Stimulated activated CD4-positive, alpha-beta T cell treated with anti-CD3 and anti-CD28 coated beads, Interleukin-4, amount 100 ng/mL, for 24 hours (primary cell): ENCODE measurements at places on chromosomes 3 and 15.

DNA sequence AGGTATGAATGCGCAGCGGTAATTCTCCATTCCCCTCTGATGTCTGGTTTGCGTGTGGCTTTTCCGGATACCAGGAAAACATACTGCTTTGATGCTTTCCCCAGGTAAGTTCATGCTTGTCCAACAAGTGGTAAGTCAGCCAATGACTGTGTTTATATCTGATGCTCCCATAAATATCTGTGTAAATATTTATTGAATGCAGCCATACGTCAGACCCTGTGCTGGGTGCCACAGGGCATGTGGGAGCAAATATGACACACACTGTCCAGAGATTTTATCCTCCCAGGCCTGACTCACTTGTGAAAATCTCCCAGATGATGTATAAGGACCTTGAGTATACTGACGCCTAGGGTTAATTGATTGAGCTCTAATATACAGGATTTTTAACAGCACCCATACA is 29.6 kb upstream of the CEMIP start:
- no peak for DNase-seq

- DNase-seq, result no peak
Observed at GRCh38 chr3:17088017-17088416, 203.3 kb downstream of the PLCL2 start.

- no peak for DNase-seq
Observed at GRCh38 chr3:16461463-16462245, 51.8 kb downstream of the RFTN1 start.

DNA sequence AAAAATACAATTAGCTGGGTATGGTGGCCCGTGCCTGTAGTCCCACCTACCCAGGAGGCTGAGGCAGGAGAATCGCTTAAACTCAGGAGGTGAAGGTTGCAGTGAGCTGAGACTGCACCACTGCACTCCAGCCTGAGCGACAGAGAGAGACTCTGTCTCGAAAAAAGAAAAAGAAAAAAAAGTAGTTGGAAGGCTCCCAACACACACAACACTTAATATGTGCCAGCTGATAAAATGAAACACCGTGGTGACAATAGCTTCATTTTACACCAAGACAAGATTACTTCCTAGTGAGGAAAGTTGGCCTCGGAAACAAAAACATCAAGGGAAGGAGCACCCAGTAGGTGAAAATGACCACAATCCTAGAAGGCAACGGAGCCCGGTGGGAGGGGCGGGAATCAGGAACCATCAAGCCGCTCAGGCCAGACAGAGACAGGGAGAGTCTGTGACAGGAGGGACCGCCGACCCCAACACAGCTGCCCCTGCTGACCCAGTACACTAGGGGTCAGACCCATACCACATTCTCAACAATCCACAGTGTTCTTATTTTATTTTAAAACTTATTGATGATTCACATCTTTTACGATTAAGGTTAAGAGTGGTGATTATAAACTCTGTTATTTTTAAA is 54.5 kb upstream of the OCA2 start:
- DNase-seq, result no peak

GRCh38 chr3:117035745-117036144 is 326.2 kb downstream of the TUSC7 start:
- DNase-seq, result no peak

DNA sequence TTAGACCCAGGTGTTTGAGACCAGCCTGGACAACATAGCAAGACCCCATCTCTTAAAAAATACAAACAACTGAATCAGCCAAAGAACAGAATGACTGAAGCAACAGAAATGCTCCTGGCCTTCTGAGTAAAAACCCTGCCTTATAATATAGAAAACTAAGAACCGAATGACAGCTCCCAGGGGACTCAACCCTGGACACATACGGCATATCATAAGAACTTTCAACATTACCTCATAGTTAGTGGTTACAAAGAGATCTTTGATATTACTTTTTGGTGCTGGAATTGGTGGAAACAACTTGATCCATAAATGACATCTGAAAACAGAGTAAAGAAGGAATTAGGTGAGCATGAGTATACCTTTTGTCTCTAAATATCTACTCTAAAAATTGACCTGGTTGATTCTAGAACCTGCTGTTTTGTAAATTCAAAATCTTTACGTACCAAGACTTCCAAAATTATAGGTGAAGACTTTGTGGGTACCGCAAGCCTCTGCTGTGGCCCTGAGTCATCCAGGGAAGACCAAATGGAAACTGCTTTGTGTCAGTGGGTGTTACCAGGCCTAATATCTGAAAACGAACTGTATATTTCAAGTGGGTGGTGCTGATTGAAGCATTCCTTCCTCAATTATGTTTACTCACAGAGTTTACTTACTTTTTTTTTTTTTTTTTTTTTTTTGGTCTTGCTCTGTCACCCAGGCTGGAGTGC is 35.5 kb downstream of the IL5RA start:
- no peak for DNase-seq

GRCh38 chr15:67063689-67064606 is 1.5 kb upstream of the SMAD3 start:
- peak; percentile 54 for DNase-seq

DNA sequence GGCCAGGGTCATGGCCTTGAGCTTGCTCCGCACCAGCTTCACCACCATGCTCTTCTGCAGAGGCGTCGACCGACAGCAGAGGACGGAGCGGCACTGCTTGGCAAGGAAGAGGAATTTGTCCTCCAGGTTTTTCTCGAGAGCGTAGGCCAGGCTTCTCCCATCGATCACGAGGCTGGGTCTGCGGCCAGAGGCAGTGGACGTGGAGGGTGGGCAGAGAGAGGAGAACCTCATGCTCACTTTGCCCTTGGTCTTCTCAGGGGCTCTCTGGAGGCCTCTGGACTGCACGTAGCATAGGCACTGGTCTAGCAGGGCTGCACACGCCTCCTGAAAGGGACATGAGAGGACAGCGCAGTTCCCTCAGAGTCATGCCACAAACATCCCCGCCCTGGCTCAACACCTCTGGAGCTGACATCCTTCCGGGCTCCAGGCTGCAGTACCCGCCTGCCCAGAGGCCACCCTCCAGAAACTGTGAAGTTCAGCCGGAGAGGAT is 168.3 kb downstream of the ATP10A start:
- no peak for DNase-seq

GRCh38 chr15:57708047-57708446 is 1.5 kb downstream of the POLR2M start:
- no peak for DNase-seq

GRCh38 chr15:76376029-76376428 is 39.5 kb downstream of the ISL2 start:
- DNase-seq, result no peak

- DNase-seq, result no peak
Observed at GRCh38 chr3:195540027-195540426, 3.1 kb downstream of the PPP1R2 start.

DNA sequence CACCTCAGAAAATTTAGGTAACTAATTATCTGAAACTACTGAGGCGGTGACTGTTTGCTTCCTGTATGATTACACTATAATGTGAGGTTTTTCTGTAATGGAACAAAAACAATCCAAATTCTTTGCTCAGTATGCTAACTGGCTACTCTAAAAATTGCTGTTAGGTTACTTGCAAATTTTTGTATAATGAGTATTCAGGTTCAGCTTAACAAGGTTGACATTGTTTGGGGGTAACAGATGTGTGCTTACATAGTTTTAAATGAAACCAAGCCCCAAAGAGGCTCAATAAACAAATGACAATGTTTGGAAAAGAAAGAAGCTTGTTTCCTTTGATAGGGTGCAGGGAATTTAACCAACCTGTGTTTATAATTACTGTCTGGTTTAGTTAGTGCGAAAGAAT is 414.5 kb upstream of the MDFIC2 start:
- no peak for DNase-seq

GRCh38 chr3:161345023-161345422 is 26.3 kb downstream of the SPTSSB start:
- no peak for DNase-seq

DNA sequence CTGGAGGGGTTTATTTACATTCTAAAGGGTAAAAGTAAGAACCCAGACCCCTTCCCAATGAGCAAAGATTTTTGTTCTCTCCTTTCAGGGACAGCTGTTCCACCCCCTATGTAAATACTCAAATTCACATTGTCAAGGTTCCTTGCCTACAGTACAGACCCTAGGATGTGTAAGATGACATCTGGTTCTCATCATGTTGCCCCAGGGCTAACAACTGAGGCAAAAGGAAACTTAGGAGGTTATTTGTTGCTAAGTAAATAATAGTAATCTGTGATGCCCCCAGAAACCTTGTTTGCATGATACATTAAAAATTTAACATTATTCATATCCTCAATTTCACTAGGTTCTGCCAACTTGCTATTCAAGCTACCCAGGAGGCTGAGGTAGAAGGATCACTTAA is 135.0 kb upstream of the CCNL1 start:
- DNase-seq, result no peak

DNA sequence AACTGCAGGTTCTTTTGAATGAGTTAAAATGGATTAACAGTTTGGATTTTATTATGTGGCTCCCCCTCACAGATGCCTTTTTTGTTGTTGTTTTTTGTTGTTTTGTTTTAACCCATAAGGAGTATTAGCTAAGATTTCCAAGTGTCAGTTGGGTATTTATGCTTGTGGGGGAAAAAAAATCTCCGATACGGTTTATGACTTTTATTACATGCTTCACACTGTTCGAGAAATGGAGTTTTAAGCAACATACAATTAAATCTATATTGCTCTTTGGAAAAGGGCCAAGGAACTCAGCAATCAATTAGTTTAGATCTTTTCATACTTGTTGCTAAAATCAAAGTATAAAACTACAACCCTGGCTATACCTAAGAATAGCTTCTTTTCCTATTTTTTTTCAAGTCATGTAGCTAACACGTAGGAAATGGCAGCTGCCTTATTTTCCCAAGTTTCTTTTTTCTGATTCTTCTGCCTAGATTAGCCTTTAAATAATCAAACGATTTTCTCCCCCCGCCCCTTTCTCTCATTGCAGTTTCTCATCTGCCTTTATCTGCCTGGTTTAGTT is 16.0 kb downstream of the NR2F2 start:
- DNase-seq, result no peak

GRCh38 chr3:136171097-136171542 is 25.0 kb downstream of the MSL2 start:
- peak; percentile 30 for DNase-seq

- DNase-seq, result no peak
Observed at GRCh38 chr3:188261011-188261410, 107.1 kb downstream of the LPP start.

- no peak for DNase-seq
Observed at GRCh38 chr3:55608301-55608937, 121.3 kb upstream of the WNT5A start.

DNA sequence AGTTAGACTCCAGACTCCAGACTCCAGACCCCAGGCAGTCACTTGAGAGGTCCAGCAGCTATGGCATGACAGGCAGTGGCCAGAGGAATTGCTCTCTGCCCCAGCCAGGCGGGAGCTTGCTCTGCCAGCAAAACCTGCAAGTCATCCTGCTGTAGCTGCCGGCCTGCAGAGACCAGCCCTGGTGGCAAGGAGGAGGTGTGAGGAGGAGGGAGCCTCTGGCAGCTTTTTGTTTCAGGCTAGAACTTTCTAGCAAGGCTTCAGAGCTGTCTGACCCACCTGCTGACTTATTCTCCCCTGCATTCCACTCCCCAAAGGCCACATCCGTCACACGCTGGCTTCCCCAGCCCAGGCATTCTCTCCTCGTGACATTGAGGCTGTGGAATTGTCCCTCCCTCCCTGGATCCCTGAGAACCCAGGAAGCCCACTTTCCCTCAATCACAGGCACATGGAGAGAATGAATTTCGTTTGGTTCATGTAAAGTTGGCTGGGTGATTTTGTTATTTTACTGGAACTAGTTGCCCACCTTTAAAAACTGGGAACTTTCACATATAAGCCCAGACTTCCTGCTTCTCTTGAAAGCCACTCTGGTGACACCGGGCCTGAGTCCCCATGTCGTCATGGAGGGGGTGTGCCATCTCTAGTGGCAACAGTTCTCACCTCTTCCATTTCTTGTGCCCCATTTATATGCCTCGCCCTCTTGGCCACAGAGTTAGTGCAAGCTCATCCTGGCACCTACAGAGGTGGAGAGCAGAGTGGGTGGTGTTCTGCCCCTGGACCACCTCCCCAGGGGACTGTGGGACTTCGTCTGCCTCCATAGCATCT is 82.7 kb downstream of the ABHD5 start:
- peak; percentile 7 for DNase-seq

DNA sequence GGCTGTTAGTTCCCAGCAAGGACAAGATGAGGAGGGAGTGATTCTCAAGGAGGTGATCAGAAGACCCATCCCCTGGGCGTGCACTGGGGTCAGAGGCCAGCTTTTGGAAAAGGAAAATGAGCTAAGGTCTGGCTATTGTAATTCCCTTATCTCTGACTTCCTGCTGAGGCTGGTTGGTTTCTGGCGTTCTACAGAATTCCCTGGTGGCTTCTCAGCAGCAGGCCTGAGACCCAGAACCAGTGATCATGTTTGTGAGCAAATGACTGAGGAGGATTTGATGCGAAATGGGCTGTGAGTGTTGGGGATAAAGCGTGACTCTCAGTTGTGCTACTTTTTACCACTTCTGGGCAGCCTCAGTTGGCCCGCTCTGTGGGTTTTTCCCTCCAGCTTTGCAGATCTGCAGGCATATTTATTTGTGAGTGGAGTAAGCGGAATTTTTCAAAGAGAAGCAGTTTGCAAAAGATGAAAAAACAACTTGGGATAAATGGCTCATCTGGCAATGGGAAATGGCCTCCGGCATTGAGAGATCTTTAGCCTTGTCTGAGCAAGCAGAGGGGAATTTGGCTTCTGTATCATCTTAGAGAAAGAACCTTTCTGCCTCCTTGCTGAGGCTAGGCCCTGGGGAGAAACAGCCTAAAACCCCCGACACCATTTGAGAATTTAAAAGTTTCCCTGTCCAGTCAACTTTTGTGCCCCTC is 102.7 kb downstream of the SLCO3A1 start:
- DNase-seq, result no peak

GRCh38 chr15:89673165-89673512 is 6.0 kb downstream of the PLIN1 start:
- no peak for DNase-seq

DNA sequence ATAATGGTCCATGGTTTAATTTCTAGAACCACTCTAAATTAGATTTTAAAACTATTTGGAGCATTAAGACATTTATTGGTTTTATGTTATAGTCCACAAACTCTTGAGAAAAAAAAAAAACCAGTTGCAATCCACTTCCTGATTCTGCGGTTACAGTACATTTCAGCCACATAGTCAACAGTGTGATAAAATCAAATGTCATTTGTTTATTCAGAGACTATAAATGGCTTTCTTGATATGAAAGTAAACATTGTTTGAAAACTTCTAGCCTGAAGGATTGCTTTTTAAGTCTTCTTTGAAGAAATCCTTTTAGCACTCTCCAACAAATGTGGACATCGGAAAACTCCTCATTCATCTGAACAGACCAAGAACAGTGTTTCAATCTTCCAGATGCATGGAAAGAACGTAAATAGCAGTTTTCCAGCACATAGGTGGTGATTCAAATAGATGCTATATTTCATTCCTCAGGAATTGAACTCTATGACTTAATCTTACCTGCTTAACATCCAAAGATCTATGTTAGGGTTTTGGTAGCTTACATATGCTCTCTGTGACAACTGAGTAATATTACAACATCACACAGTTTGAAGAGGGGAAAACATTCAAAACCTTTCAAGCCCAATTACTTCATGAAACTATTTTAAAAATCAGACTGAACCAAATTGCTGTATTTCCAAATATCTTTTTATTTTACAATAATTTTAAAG is 87.8 kb upstream of the UBE2E2 start:
- no peak for DNase-seq

GRCh38 chr3:88262527-88262926 is 112.8 kb downstream of the C3orf38 start:
- no peak for DNase-seq

- no peak for DNase-seq
Observed at GRCh38 chr3:155232605-155233004, 60.9 kb downstream of the STRIT1 start.

- DNase-seq, result no peak
Observed at GRCh38 chr3:100753846-100754245, 44.6 kb downstream of the TFG start.

GRCh38 chr3:124360563-124360962 is 368.6 kb upstream of the ROPN1 start:
- DNase-seq, result no peak
